ENCODE measurements at places on chromosomes 11 and 22. TPM values are rescaled to one million over a fixed set of nuclear protein-coding genes. Genes with fewer than 3 reads are reported as not detected.

Gene CREB3L1
- total RNA-seq: 37.0 TPM

Gene GRIA4
- 0.34 TPM for total RNA-seq

Gene PNPLA3
- total RNA-seq: 10.7 TPM

Gene OR5A1
- total RNA-seq: not detected

Gene MMP27
- not detected for total RNA-seq

Gene RCOR2
- 8.6 TPM for total RNA-seq

Gene C11orf16
- not detected for total RNA-seq

Gene OR52B4
- not detected for total RNA-seq

Gene FOLR1
- not detected for total RNA-seq

Gene OR5P2
- not detected for total RNA-seq

Gene LDHAL6A
- total RNA-seq: 0.17 TPM

Gene APOA4
- total RNA-seq: not detected

All from bronchus fibroblast of lung (primary cell).